Left ventricle myocardium superior (tissue), 1 donor: ENCODE measurements at places on chromosomes 1 and 21.

- no peak for DNase-seq
These were observed 405.9 kb upstream of the RGS18 start for GRCh38 chr1:191752342-191752741.

- DNase-seq: no peak
These were observed 1.0 kb upstream of the S100A6 start for GRCh38 chr1:153536671-153537375.

DNA sequence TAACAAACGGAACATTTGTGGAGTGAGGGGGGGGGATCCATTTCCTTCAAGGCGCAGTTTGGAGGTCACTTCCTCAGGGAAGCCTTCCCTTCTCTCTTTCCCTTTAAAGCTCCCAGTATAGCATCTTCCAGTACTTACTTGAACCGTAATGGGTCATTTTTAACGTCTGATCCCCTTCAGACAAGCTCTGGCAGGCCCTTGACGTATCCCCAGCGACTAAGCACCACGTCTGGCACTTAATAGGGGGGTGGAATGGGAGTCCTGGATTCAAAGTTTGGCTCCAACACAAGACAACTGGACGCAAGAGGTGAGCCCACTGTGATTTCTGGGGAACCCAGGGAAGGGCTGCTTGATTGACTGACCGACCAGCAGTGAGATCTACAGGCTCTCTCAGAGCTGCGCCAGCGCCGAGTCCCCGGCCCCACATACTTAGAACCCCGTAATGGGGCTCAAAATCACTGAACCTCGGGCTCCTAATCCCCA, 441 bp downstream of the YARS1 start:
- DNase-seq: no peak

DNA sequence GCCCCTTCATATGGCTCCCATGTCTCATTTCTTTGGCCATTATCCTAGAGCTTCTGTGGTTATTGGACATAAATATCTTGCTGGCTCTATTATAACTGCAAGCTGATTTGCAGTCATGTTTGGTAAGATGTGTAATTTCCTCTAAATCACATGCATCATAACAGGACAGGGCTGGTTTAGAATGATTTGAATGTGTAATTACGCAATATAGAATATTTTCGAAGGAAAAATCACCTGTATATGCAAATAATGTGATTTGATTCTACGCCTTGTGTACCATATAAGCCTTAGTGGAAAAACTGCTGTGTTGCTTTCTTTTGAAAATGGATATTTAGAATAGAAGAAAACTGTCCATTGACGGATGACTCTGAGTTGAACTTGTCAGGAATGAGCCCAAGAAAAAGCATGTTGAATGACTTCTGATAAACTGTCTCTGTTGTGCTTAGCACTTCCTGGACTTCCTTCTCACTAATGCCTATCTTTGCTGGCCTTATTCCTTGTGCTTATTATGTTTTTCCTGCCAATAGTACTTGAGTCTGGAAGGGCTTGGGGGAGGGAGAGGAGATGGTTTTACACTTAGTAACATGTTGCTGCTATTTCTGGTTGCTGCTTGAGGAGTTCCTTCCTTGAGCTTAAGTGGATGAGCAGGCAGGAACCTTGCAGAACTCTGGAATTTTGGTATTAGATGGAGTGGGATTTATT, 6.5 kb downstream of the CACHD1 start:
- DNase-seq: no peak

- no peak for DNase-seq
These were observed 17.2 kb downstream of the GNG12 start for GRCh38 chr1:67816095-67816475.

- no peak for DNase-seq
These were observed 88.9 kb upstream of the ARHGAP29 start for GRCh38 chr1:94326329-94326728.

- DNase-seq: no peak
These were observed 337.3 kb downstream of the PRDM2 start for GRCh38 chr1:14037101-14037847.

DNA sequence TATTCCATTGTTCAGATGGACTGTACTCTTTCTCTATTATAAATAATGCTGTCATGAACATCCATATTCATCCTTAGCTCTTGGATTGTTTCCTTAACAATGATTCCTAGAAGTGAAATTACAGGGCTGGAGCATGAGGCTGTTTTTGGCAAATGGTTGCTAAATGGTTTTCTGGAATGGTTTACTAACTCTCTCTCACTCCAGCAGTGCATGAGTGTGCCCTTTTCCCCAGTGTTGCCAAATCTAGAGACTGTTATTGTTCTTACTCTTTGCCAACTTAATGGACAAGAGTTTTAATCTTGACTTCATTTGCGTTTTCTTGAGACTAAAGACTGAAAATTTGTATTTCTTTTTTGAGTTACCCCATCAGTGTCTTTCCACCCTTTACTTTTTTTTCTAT, 113.0 kb downstream of the PAPPA2 start:
- DNase-seq: no peak

GRCh38 chr1:92755541-92756461, 29.1 kb downstream of the EVI5 start:
- peak; percentile 89 for DNase-seq

DNA sequence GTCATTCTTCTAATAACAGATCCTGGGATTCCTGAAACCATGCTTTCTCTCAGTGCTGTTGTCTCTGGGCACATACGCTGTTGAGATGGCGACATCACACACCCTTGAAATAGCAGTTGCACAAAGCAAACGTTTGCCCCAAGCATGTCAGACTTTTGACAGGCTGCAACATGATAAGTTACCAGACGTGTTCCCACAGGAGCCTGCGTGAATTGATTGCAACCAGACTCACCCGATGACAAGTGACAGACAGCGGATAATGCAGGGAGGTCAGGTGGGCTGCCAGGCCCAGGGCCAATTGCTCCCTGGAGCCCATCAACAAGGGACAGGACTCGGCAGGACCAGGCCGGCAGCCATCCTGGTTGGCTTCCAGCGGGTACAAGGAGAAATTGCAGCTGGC, 310.9 kb downstream of the SIPA1L2 start:
- peak; percentile 94 for DNase-seq

DNA sequence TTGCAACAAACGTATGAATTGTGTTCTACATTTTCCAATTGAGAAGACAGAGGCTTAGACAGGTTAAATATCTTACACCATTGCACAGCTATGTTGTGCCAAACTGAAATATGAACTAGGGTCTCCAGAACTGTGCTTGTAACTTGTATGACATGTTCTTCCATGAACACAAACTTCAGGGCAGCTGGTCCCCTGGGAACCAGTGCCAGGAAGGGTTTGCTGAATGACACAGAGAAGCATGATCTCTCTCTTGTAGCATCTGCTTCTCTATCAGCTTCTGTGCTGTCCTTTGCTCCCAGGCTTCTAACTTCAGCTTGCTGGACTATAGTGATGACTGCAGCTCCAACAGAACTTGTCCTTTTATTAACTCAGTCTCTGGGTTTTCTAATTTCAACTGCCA, 385.5 kb downstream of the SIPA1L2 start:
- no peak for DNase-seq

DNA sequence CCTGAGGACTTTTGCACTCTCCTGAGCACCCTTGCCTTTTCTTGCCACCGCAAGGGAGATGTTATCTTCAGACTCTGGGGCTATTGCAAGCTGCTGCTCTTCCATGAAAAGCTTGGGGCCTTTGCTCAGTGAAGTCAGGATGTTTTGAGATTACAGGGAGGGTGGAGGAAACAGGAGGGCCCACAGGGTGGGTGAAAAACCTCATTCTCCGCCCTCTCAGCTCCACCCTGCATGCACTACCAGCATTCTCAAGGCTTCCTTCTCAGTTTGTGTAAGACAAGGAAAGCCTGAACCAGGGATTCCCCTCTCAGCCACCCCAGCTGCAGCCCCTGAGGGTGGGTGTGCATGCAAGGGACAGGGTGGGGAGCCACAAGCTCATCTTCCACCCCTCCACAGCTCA, 25.8 kb upstream of the ZNF648 start:
- DNase-seq: no peak

GRCh38 chr1:26538480-26539412, 9.2 kb downstream of the RPS6KA1 start:
- no peak for DNase-seq

DNA sequence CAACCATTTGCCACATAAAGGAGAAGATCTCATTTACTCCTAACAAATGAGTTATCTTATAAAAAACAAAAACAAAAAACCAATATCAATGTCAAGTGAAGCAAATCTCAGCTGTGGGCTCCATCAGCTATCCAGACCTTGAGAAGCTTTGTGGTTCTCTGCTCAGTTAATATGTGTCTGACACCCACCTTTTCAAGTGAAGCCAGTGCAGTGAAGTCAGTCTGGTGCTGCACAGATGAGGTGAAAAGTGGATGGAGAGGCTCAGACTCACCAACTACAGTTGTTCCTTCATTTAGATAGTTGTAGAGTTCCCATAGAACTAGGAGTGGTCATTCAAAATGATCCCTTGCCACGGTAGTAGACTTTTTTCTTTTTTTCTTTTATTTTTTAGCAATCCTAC, 106.8 kb downstream of the NTNG1 start:
- DNase-seq: no peak

DNA sequence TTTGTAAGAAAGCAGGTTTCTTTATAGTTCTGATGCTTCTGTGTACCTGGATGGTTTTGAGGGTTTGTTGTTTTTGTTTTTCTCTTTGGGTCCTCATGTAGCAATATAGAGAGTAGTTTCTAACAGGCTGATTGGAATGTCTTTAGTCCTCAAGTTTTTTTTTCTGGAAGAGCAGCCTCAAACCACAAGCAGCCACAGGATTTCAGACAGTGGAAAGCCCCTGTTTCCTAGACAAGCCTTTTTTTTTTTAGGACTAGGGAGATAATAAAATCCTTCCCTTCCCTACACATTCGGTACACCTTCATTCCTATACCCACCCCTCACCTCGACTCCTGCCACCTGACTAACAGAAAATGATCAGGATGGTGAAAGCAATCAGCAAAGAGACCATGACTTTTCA, 47.6 kb downstream of the ACP6 start:
- no peak for DNase-seq

DNA sequence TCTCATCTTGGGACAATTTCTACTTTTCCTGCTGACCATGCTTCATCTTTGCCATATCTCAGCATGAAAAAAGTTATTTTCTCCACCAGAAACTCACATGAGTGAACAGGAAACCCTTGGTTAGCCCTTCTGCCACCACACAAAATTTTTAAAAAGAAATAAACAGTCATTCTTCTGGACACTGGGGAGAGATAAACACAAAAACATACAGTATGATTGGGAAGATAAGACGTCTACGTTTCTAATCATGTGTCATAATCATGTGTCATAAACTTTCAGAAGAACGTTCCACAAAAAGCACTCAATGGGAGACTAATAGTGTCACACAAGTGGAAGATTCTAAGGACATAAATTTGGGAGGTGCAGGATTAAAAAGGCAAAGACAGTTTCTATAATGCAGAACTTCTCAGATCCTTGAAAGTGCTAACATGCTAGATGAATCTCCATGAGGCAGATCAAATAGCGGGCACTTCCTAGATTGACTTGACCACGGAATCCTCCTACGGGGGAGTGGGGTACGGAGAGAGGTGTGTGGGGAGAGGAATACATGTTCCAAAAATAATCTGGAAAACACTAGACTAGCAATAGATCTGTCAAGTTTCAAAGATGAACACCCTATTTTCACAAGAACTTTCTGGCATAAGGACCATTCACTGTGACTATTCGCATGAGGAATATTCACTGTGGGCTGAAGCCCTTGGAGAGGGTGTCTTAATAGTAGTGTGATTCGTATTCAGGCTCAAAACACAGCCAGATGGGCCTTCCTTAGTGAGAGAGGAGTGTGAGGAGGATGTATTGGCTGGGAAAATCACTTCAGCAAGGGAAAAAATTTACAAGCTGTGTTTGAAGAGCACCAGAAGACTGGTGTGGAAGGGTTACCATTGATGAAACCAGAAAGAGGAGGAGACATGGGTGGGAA, 206.7 kb downstream of the SETD4 start:
- no peak for DNase-seq

GRCh38 chr21:36461918-36462486, 17.9 kb downstream of the CLDN14 start:
- no peak for DNase-seq

DNA sequence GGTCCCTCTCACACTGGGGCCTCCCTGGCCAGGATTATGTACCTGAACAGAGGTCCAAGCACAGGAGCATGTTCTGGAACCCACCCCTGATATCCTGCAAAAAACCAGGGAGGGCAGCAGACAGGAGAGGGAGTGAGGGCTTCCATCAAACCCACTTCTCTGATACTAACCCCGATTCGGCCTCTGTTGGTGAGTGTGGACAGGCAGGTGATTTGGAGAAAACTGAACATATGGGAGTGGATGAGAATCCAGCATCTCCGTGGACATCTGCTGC, 215.3 kb downstream of the MATN1 start:
- no peak for DNase-seq

GRCh38 chr21:27631471-27631870, 664.6 kb upstream of the ADAMTS5 start:
- no peak for DNase-seq

DNA sequence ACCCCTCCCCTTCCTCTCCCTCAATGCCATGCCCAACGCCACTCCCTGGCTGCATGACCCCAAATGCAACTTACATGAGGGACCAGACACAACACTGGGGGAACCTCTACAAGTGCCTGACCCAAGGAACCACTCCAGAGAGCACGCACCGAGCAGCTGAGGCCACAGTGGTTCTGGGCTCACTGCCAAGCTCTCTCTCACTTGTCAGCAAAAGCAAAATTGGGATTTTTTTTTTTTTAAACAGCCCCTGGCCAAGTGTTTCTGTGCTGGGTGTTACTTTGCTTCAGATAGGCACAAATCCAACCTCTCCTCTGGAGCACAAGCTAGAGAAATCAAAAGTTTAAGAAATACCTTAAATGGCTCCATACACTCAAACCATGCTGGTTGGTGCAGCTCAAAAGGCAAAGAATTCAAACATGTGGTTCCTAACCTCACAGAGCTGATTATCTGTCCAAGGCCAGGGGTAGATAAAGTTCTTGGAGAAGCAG, 363.0 kb downstream of the SETD4 start:
- DNase-seq: peak; percentile 78

DNA sequence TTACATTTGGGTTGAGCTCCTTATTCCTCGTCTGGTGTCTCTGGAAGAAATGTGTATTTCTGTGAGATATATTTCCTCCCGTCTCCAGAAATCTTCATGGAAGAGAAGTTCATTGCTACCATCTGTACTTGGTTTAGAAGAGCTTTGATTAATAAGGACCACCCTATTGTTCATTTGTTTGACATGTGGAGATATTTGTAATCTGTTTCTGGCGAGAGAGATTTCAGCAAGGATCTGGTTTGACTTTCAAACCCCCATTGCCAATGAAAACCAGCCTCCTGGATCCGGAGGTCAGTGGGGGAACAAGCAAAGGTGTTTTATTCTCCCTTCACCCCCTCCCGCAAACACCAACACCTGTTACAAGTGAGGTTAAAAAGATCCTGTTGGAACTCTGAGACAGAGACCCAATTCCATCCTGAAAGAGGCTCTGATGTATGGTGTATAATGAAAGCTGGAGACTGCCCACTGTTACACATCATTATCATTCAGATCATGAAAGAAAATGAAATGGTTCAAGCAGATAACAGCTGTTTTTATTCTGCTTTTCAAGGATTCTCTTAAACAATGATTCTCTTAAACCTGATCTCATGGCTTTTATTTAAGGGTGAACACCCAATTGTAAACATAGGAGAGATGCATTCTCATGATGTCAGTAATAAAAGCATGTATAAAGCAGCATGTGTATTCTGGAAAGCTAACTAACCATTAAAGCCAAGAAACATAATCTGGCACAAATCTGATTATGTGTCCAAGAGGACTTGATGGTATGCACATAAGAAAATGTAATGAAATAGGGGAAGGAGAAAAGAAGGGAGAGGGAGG, 393.5 kb upstream of the ADGRL2 start:
- DNase-seq: no peak
